ACHN (cell line): ENCODE measurements at places on chromosomes 12 and 14.

DNA sequence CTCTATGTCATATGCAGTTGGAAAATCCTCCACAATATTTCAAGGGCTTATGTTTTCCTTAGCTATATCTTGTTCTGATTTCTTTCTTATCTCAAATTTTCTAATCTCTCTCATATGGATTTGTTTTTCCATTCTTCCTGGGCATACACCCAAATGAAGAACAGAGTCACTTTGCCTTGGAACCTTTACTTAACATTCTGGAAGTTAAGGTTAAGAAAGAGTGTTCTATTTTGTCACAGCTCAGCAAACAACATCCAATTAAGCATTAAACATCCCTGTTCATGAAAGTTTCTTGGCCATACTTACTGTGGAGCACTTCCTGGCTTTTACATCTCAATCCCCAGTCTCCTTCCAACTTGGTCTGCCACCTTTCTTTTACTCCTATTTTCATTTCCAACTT, 5.3 kb downstream of the NAV3 start:
- no peak for DNase-seq

GRCh38 chr12:104638851-104639240, 182.1 kb downstream of the CHST11 start:
- no peak for DNase-seq

GRCh38 chr14:25108959-25109358, 59.0 kb upstream of the STXBP6 start:
- no peak for DNase-seq

GRCh38 chr14:24826390-24826789, 192.4 kb upstream of the GZMB start:
- no peak for DNase-seq

- no peak for DNase-seq
Measured at GRCh38 chr12:123923038-123923437, 49.6 kb downstream of the CCDC92 start.

DNA sequence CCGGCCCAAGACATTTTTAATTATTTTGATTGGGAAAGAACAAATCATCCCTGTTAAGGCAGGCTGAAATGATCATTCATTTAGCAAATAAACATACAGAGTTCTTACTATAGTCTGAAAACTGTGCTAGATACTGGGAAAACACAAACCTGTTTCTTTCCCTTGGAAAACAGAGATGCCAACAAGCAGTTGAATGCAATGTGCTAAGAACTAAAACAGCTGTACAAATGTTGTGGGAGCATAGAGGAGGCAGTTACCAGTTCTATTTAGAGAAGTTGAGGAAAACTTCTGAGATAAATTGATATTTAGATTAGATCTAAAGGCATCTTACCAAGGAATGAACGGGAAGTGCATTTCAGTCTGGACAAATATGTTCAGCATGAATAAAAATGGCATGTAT, 3.2 kb upstream of the NECAP1 start:
- no peak for DNase-seq

DNA sequence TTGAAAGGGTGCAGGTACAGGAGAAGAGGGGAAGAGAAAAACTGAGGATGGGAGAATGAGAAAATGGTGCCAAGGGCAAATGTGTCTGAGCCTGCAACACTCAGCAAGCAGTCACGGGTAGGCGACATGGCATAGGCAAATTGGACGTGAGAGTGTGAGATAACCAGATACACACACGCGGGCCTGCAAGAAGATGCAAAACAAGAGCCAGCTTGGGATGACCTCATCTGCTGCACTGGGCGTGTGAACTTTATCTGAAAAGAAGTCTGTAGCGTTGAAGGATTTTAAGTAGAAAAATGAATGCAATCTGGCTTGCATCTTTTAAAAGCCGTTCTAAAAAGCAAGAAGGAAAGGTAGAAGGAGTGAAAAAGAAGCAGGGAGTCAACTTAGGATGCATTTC, 160.4 kb downstream of the NTF3 start:
- no peak for DNase-seq

DNA sequence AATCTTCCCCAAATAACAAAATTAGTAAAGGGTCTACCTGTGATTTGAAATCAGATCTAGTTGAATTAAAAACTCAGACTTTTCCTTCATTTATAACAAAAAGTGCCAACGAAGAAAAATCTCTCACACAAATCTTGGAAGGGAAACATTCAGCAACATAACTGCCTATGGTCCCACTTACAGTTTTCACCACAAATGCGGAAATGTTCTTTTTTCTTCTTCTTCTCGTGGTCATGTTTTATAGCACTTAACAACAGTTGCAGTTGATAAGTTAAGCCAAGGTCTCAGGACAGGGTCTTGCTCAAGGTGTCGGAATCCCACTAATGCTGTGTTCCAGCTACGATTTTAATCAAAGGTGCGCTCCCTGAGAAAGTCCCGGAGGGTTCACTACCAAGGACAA, 10.1 kb downstream of the RNASE6 start:
- no peak for DNase-seq

- no peak for DNase-seq
Measured at GRCh38 chr12:124851342-124851741, 12.3 kb downstream of the SCARB1 start.

GRCh38 chr12:108218921-108219320, 89.8 kb downstream of the WSCD2 start:
- no peak for DNase-seq

GRCh38 chr12:50538182-50538581, 33.4 kb downstream of the DIP2B start:
- DNase-seq: no peak

- DNase-seq: no peak
Measured at GRCh38 chr12:52942901-52943181, 6.1 kb upstream of the KRT18 start.

- peak; percentile 78 for DNase-seq
Measured at GRCh38 chr14:78401866-78402265, 231.7 kb downstream of the NRXN3 start.

DNA sequence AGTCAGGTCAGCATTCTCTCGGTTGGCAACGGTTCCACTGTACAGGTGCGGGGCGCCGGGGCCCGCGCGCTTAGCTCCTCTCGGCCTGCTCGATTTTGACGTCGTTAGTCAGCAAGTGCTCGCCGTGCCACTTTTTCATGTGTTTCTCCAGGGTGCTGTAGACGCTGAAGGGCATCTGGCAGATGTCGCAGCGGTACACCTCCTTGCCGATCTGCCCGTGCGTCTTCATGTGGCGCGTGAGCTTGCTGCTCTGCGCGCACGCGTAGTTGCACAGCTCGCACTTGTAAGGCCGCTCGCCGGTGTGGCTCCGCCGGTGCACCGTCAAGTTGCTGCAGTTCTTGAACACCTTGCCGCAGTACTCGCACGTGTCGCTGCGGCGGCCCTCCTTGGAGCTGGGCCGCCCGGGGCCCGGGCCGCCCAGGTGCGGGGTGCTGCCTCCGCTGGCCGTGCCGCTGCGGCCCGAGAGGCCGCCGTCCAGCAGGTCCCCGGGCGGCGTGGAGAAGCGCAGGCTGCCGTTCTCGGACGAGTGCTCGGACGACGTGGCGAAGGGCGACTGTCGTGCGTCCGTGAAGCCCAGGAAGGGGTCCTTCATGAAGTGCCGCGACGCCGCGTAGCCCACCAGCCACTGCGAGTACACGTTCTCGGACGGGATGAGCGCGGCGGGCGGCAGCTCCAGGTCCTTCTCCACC, 97.8 kb downstream of the BCL11B start:
- no peak for DNase-seq

DNA sequence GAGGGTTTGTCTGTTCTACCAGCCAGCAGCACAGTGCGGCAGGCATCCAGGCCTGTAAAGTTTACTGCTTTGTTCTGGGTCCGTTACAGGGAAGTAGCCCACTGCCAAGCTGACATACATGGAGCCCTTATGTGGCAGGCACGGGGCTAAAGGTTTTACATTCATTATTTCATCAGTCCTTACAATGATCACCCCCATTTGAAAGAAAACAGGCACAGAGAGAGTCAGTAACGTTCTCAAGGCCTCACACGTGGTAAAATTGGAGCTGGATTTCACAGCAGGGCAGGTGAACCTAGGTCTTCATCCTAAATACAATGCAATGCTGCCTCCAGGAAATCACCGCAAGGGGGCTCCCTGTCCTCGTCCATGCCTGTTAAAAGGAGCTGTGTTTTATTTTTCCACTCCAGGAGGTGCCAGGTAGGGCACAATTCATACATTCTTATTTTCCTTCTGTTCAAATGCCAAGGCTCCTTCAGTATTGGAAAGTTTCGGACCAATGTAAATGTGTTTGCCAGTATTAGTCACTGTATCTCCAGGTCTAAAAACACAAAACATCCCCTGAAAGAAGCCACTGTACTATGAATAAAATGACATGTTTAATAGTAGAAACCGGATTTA, 172.2 kb upstream of the GZMB start:
- peak; percentile 40 for DNase-seq

DNA sequence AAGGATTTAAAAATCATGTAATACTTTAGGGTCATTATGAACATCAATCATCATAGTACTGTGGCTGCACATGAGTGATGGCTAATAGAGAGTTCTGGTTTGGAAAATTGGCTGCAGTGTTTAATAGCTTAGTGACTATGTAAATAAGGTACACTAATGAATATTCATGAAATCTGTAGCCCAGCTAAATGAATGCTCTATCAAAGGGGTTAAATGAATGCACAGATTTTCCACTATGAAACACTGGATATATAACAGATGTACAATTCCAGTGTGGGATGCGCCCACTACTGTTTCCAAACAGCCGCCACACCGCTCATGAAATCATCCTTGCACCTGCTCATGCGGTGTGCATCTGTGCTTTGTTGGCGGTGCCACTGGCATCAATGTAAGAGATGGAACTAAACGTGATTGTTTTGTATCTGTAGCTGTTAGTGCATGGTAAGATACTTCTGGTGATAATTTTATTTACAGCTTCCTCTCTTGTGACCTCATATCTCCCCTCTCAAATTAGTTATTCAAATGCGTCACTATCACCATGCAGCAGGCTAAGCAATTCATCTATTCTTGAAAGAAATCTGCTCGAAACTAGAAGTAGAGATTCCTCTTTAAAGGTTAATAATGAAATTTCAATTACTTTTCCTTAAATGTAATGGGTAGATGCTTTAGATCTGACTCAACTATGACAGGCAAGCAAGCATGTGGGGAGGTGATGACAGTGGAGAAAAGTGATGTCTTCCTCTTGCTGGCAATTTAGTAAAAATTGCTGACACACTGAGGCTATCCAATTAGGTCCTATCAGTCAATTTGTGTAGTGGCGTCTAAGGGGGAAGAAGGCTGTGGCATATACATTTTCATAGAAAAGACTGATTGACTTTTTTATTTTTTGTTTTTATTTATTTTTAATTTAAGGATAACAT, 433.6 kb downstream of the AEBP2 start:
- no peak for DNase-seq

DNA sequence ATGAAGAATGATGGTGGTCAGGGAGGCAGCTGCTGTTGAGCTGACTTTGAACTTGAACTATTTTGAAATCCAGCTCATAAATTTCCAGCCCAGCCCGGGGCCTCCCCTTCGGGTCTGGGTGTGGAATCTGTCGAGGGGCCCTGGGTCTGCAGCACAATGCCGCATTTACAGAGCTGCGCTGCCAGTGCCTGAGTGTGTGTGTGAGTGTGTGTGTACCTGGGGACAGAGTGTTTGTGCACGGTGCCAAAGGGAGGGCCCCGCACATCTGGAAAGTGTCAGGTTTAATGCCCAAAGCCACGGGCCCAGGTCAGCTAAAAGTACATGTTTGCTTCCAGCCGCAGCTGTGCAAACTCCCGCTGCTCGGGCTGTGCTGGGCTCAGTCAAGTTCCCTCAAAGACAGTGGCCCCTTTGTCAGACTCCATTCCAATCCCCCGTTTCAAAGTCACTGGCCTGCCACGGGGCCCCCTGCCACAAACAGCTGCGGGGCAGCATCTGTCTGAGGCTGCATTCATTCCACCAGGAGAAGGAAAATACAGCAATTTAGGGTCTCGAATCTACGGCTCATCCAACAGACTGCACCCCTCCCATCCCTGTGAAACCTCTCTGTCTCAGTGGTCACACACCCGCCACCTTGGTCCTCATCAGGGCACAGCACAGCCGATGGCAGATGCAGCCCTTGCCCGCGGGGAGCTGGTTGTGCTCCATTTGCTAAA, 16.3 kb upstream of the RFLNA start:
- DNase-seq: no peak

DNA sequence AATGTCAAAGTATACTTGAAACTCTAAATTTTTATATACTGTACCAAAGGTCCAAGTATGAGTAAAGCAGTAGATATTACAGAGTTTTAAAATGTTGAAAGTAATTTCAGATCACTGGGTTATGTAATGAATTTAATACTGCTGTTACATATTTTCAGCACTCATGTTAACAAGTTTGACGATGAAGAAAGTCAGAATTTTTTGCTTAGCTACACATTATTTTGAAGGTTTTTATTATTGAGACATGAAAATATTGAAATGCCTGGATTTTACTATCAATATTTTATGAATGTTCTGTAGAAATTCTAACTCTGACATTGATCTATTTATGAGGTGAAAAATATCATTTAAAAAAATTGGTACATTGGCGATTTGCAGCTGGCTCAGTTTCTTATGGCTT, 1030.3 kb downstream of the FSCB start:
- DNase-seq: no peak

DNA sequence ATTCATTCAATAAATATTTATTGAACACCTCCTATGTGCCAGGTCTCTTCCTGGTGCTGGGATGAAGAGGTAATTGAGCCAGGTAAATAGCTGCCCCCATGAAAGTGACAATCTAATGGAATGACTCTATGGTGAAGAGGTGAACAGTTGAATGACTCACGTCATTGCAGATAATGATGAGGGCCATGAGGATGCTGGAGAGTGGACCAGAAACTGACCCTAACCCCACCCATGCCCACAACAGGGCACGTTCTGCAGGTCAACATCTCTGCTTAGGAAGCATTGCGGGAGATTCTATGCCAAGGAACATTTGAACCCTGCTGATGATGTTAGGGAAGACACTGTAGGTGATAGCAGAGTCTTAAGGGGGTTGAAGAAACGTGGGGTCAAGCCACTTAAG, 788.9 kb upstream of the TBX3 start:
- DNase-seq: no peak

- no peak for DNase-seq
Measured at GRCh38 chr14:51759950-51760349, 100.5 kb upstream of the GNG2 start.

- DNase-seq: no peak
Measured at GRCh38 chr12:41473441-41473840, 285.3 kb downstream of the PDZRN4 start.

DNA sequence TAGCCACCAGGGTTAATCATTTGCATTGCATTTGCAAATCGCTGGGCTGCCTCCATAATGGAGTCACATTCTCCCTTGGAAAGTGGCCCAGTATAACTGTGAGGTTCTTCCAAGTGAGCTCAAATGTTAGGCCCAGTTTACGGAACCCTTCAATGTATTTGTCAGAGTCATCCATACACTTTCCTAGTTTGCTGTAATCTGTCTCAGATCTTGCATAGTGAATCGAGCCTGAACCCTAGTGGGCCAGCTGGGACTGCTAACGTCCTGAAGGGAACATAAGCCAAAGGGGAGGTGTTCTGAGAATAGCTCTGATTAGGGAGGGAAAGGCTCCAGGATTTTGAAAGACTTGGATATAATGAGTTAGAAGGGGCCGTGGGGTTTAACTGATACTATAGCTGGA, 406.3 kb downstream of the SLC6A15 start:
- DNase-seq: no peak

- no peak for DNase-seq
Measured at GRCh38 chr14:77108753-77109152, 10.7 kb downstream of the CIPC start.

GRCh38 chr12:98838231-98838647, 193.1 kb downstream of the APAF1 start:
- no peak for DNase-seq
